B cell (primary cell): ENCODE measurements at places on chromosomes 3 and 15. TPM values are rescaled to one million over a fixed set of nuclear protein-coding genes. Genes with fewer than 3 reads are reported as not detected.
A peak's percentile ranks its signal among the peaks of the same experiment; 100 is the strongest.

DNA sequence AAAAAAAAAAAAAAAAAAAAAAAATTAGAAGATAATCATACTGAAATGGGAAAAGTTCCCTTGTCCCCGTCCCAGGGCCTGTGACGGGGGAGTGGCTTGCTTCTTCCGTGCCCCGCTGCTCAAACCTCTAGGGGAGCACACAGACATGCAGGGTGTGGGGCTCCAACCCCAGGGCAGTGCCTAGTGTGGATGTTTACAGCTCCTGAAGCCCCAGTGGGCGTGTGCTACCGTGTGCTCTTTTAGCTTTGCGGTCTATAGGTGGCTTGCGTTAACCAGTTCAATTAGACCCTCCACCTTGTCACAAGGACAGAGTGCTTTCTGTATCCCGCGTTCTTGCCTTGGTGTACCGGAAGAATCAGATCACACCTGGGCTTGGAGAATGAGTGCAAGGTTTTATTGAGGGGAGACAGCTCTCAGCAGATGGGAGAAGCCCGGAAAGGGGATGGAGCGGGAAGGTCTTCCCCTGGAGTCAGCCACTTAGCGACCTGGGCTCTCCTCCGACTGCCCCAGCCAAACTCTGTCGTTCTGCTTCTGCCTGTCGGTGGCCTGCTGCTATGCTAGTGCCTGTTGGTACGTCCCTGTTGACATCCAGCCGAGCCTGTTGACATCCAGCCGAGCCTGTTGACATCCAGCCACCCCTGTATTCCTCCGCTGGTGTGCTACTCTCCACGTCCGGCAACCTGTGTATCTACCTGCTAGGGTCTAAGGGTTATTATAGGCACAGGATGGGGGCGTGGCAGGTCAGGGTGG, 569.8 kb downstream of the VGLL3 start:
- no peaks in the 10 kb centered on the region for H3K36me3 ChIP-seq
- H3K4me3 ChIP-seq, result no peak overlapping the region
- H3K4me1 ChIP-seq, result no peaks in the 10 kb centered on the region
- no peak for DNase-seq
- no peak overlapping the region for H3K27ac ChIP-seq

FBXO45 gene
- 0.98 and 1.4 TPM in 2 replicates for polyA plus RNA-seq

RTP1 gene
- not detected in 2 replicates for polyA plus RNA-seq

DNA sequence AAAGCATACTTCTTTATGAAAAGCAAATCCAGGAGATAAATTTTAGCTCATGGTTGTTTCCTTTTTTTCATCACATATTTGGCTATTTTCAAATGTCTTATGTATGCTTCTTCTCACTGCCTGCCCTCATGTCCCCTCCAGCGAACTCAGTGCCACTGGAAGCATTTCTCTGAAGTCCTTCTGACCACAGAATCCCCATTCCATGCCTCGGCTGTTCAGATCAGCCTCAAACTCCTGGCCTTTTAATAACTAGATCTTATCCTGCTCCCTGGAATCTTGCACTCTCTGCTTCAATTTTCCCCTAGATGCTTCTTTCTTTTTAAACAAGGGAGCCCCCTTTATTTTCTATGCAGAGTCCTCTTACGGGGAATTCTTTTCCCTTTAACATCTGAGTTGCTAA, 10.1 kb downstream of the ETV5 start:
- H3K27me3 ChIP-seq, result peaks cover 2% of the 10 kb centered on the region
- H3K36me3 ChIP-seq, result no peaks in the 10 kb centered on the region
- DNase-seq, result no peak
- no peak overlapping the region for H3K4me3 ChIP-seq
- peaks cover 9% of the 10 kb centered on the region for H3K4me1 ChIP-seq
- H3K27ac ChIP-seq, result no peak overlapping the region

BFSP2 gene
- polyA plus RNA-seq, result 0.50 and 0.60 TPM in 2 replicates

GRCh38 chr3:115862849-115863248, 239.5 kb downstream of the GAP43 start:
- peaks cover 7% of the 10 kb centered on the region for H3K27me3 ChIP-seq
- no peaks in the 10 kb centered on the region for H3K36me3 ChIP-seq
- no peak for DNase-seq
- no peak overlapping the region for H3K27ac ChIP-seq
- H3K4me3 ChIP-seq, result no peak overlapping the region

DNA sequence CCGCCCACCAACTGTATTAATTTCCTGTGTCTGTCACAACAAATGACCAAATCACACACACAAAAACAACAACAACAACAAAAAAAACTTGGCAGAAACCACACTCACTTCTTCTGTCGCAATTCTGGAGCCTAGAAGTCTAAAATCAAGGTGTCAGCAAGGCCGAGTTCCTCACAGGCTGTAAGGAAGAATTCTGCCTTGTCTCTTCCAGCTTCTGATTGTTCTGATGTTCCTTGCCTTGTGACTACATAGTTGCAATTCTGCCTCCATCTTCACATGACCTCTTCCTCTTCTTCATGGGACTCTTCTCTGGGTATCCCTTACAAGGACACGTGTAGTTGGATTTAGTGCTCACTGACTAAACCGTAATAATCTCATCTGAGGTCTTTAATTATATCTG, 61.4 kb downstream of the IL12A start:
- H3K4me3 ChIP-seq, result no peak overlapping the region
- DNase-seq, result no peak
- peaks cover 4% of the 10 kb centered on the region for H3K27me3 ChIP-seq
- no peaks in the 10 kb centered on the region for H3K4me1 ChIP-seq

ARIH1 gene
- polyA plus RNA-seq, result 27.9 and 45.1 TPM in 2 replicates

DNA sequence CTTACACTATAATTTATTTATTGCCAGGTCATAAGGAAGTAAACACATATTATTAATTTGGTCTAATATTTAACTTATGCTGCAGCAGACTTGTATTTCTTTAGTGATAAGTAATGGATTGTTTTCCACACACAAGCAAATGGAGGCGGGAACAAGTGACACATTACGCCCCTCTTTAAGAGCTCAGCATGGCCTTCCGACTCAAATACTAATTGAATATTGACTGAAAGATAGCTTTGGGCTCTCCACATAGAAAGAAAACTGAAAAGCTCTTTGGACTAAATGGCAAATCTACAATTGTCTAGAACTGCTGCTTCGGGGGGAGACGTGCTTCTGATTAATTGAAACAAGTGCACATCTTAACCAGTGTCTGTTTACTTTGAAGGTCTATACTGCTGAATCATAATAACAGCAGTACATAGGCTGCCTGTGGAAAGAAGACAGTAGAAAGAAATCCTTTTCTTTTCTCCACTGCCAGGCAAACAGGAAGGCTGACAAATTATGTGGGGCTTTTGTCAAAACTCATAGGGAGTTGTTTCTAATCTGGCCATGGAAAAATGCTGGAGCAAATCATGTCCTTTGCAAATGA, 15.9 kb downstream of the CADPS start:
- H3K27me3 ChIP-seq, result no peaks in the 10 kb centered on the region
- H3K36me3 ChIP-seq, result no peaks in the 10 kb centered on the region
- DNase-seq, result no peak

GRCh38 chr3:4855676-4856075, 123.6 kb upstream of the BHLHE40 start:
- no peak overlapping the region for H3K27ac ChIP-seq
- no peak for DNase-seq
- H3K4me1 ChIP-seq, result no peaks in the 10 kb centered on the region
- no peak overlapping the region for H3K4me3 ChIP-seq

DNA sequence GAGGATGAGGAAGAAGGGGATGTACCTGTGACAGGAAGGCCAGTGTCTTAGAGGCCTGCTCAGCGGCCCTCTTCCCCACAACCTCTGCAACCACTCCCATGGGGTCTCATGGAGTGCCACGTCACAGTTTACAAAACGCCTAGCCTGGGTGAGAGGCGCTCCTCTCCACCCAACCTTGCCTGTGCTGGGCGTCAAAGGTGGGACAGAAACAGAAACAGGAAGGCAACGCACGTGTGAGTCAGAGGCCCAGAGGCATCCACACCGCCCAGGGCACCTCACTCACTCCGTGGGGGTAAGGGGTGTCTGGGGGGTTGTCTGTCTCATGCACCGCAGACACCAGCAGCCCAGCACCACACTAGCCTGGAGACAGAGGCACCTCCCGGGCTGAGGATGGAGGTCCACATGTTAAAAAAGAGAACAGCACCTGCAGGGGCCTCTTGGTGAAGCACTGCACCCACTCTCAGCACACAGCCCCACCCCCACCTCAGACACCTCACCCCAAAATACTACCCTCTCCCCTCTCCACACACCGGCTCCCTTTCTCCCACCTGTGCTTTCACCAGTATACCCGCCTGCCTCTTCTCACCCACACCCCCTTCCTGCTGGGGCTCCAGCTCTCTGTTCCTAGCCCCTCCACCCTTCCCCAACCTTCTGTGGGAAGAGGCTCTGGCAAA, 4.7 kb upstream of the CALML4 start:
- H3K27ac ChIP-seq, result no peak overlapping the region
- no peaks in the 10 kb centered on the region for H3K27me3 ChIP-seq
- H3K4me1 ChIP-seq, result peaks cover 35% of the 10 kb centered on the region
- peak; percentile 72 for DNase-seq

DNA sequence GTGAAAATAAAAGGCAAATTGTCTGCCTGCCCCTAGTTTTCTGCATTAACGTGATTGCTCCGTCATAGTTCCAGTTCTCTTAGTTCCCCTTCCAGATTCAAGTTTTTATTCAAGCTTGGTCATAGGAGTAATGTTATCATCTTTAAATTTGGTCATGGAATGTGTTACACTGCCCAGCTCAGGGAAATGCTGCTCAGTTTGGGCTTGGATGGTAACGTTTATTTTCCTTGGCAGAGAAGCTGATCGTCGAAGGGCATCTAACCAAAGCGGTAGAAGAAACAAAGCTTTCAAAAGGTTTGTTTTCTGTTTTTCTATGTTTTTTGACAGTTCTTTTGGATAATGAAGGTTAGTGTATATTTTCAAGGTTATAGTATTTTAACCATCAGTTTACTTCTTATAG, 118.4 kb upstream of the FLNB start:
- H3K27ac ChIP-seq, result no peak overlapping the region

SEMA3F gene
- polyA plus RNA-seq, result 0.26 TPM in 1 of 2 replicates, not detected in the other

GRCh38 chr3:55571216-55571813, 84.2 kb upstream of the WNT5A start:
- H3K27ac ChIP-seq, result no peak overlapping the region
- no peak for DNase-seq
- no peaks in the 10 kb centered on the region for H3K4me1 ChIP-seq
- H3K36me3 ChIP-seq, result no peaks in the 10 kb centered on the region
- H3K4me3 ChIP-seq, result no peak overlapping the region
- H3K27me3 ChIP-seq, result no peaks in the 10 kb centered on the region

DNA sequence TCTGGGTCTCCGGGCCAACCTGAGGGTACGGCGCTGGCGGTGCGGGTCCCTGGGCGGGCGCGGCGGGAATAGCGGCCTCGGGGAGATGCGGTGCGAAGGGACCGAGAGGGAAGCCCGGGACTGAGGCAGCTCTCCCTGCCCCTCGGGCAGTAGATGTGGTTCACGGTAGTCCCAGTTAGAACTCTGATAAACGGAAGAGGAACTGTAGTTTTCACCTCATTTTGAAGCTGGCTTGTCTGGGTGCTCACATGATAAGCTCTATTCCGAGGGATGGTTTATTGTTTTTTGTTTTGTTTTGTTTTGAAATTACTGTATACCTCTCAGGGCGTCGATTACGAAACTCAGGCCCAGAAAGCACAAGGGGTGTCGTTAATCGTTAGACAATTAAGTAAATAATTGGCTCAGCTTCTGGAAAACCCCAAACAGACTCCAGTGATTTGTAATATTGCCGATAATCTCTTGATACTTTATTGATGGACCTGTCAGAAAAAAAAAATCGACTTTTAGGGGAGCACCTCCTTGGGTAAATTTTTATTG, 413 bp downstream of the NUSAP1 start:
- H3K36me3 ChIP-seq, result no peaks in the 10 kb centered on the region
- DNase-seq, result no peak
- H3K4me1 ChIP-seq, result peaks cover 19% of the 10 kb centered on the region
- peak overlapping the region; percentile 95 for H3K4me3 ChIP-seq

DNA sequence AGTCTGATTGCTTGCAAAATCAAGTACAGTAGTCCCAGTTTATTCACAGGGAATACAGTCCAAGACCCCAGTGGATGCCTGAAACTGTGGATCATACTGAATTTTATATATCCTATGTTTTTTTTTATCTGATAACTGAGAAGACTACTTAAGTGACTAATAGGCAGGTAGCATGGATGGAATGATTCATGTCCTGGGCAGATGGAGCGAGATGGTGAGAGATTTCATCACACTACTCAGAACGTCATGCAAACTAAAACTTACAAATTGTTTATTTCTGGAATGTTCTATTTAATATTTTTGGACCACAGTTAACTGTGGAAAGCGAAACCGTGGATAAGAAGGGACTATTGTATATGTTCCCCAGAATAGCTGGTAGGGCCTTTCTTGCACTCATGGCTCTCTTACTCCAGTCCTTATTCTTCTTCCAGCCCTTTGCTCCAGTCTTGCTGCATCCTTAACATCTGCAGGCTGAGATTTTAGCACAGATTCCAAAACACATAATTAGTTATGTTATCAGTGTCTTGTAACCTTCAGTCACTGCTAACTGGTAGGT, 290.0 kb downstream of the ADAMTSL3 start:
- no peak overlapping the region for H3K27ac ChIP-seq
- H3K27me3 ChIP-seq, result no peaks in the 10 kb centered on the region
- no peak overlapping the region for H3K4me3 ChIP-seq
- no peak for DNase-seq

XPC gene
- polyA plus RNA-seq, result 18.5 and 22.5 TPM in 2 replicates

DNA sequence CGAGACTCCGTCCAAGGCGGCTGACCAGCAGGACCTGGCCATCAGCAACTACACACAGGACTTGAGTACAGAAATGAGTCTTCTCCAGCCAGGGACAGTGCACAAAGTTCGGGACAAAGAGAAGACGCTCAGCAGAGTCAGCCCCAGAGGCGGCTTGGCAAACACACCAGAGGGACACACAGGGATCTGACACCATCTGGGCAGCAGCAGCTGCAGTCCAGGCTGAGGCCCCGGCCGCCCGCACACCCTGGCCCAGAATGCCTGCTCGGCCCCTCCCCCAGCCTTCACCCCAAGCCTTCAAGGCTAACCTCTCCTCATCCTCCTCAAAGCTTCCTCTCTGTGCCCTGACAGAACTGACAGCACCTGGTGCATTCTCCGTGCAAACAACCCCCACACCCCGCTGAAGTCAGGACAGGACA, 61.1 kb downstream of the XXYLT1 start:
- no peak overlapping the region for H3K27ac ChIP-seq
- no peaks in the 10 kb centered on the region for H3K36me3 ChIP-seq
- H3K4me3 ChIP-seq, result no peak overlapping the region
- no peaks in the 10 kb centered on the region for H3K27me3 ChIP-seq
- no peak for DNase-seq

DNA sequence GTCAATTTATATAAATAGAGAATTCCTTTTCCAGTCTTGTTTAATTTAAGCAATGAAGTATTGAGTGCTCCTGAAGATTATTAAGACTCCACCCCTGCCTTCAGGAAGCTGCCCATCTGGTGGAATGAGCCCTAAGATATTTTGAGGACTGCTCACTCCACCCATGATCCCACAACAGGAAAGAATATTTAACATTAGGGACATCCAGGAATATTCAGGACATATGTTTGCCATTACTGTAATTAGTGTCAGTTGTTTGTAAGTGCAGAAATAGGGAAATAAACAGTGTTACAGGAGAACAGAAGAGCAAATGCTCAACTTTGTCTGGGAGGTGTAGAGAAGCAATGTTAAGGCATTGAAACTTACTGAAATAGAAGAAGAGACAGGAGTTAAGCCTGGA, 375.0 kb downstream of the ROBO2 start:
- no peaks in the 10 kb centered on the region for H3K36me3 ChIP-seq
- H3K4me1 ChIP-seq, result no peaks in the 10 kb centered on the region
- H3K27me3 ChIP-seq, result no peaks in the 10 kb centered on the region

ACAN gene
- polyA plus RNA-seq, result 0.01 TPM in 1 of 2 replicates, not detected in the other

ANKRD34C gene
- not detected in 2 replicates for polyA plus RNA-seq
